Activated CD4-positive, CD25-positive, alpha-beta regulatory T cell treated with anti-CD3 and anti-CD28 coated beads, Interleukin-2, amount 50 U/mL, for 16 hours (primary cell): ENCODE measurements at places on chromosomes 5 and 9.

- no peak for DNase-seq
These were observed 567.7 kb downstream of the CAAP1 start for GRCh38 chr9:26324786-26325443.

DNA sequence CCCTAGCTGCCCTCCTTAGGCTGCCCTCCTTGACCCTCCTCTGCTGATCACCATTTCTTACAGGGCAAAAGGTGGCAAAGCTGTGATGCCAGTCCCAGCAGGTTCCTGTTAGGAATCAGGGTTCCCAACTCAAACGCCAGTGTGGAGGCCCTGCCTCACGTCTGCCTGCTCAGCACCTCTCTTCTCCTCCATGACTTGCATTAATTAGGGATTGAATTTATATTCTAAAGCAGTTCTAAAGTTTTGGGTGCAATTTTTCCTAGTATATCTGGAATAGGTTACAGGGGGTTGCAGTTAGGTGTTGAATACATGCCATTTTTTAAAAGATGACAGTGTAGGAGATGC, 13.2 kb upstream of the PLEKHG4B start:
- DNase-seq = no peak

- DNase-seq = no peak
These were observed 225.7 kb downstream of the TMEM167A start for GRCh38 chr5:82851471-82851870.

- no peak for DNase-seq
These were observed 83.6 kb upstream of the CPEB4 start for GRCh38 chr5:173804579-173804978.

- DNase-seq = no peak
These were observed 226.3 kb downstream of the AOPEP start for GRCh38 chr9:94952565-94953373.

DNA sequence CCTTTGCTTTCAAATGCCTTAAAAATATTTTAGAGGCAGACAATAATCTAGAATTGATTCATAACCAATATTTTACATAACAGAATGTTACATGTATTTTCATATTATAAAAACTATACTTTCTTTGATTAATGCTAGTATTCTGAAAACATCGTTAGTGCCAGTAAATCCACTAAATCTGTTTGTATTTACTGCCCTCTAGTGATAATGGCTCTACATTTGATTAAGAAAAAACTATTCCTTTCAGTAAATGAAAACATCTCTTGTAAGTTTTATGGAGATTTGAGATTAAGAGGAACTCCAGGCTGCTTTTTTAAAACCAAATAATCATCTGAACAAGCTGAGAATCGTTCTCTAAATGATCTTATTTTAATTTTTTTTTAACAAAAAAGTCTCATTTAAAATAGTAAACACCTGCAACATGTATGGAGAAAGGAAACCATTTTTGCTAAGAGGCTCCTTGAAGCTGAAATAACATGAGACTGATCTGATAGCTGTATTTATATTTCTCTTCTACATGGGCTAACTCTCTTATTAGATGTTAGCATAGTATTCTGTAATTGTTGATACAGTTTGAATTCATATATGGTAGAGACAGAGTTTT, 424.7 kb downstream of the RAB3C start:
- no peak for DNase-seq

- DNase-seq = no peak
These were observed 795 bp upstream of the STOML2 start for GRCh38 chr9:35103660-35104191.

- DNase-seq = no peak
These were observed 1.7 kb upstream of the CCDC183 start for GRCh38 chr9:136794281-136794999.
